Fibroblast of the conjunctiva (primary cell): ENCODE measurements at places on chromosomes 13 and 19.

DNA sequence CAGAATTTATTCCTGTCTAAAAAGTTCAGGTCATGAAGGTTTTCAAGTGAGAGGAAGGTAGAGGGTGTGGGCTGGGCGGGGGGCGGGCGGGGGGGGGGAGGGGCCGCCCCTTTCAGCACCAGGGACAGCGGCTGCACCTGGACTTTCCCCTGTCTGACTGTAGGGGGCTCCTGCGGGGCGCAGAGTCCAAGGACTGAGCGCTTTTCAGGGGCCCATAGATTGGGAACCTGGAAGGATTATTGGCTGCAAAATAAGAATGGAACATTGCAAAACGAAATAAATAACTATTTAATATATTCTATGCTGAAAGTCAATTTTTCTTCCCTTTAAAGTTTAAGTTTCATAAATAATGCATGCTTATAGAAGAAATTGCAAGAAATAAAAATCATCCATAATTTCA lies 8.9 kb upstream of the CYP4F3 start:
- no peak for DNase-seq

DNA sequence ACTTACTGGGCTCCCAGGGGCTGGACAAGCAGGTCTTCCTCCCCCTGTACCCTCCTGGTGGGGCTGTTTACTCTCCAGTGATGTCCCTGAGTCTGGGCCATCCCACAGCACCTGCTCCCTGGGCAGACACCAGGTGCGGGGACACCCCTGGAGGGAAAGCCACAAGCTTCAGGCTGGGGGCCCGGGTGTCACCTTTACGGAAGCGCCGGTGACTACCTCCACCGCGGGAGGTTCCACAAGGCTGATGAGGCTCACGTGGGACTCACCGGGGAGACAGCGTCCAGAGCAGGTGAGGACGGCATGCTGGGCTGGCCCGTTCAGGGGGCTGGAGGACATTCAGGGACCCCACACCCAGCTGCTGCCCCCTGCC lies 24.9 kb downstream of the NFILZ start:
- no peak for DNase-seq

DNA sequence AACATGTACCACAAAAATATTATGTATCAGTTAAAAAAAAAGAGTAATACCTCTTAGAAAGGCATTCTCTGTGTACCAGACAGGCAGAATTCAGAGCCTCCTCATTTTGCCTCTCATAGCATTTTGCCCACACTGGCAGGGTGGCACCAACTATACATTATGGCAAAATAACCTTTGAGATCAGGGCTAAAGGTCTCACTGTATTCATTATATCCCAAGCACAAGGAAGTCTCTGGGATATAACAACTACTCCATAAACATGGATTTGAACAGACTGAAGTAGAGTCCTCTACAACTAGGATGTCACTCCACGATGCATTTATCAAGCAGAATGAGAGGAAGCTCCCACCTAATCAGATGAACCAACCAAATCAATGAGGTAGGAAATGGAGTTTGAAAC lies 10.6 kb downstream of the SUCLA2 start:
- no peak for DNase-seq

- DNase-seq = peak; percentile 44
Measured at GRCh38 chr19:11092181-11092538, 2.9 kb downstream of the LDLR start.

DNA sequence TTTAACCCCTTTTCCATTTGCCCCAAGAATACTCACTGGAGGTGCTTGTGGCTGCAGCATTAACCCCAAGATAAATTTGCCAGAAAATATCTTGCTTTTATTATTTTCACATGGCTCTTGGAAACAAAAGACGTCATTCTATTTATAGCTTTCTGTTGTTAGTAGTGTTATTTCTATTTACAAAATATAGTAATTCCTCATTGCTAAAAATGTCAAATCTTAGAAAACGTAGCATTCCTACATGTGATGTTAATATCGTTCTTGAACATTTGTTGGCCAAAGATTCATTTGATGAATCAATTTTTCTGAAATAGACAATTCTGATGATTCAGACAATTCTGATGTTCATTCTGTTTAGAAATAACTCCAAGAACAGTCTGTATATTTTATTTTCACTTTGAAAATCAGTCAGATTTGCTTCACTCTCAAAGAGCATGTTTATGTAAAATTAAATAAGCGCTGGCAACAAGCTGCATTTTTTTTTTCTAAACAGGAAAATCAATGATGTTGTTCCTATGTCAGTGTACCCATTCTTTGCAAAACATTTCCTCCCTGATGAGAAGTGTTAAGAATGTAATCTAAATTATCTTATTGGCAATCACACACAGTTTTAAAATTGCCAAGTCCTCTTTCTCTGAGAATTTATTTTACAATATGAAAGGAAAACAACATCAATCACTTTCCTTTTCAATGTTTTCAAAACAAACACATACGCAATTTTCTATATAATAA lies 334.0 kb downstream of the KCTD12 start:
- no peak for DNase-seq

DNA sequence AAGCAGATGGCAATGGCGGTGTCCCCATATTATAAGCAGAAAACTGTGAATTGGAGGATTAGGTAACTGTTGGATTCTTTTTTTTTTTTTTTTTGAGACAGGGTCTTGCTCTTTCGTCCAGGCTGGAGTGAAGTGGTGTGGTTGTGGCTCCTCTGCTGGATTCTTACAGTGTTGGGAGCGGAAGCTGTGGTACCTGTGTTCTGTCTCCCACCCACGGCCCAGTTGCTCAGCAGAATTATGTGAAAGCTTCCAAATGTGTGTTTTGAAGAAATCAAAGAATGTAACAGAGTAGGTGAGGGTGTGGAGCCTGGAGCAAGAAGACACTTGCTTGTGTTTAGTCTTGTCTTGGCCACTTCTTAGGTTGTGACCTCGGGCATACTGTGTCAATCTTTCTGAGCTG lies 295.6 kb downstream of the SHISA2 start:
- no peak for DNase-seq
